ENCODE measurements at places on chromosomes 13 and 19. TPM values are rescaled to one million over a fixed set of nuclear protein-coding genes. Genes with fewer than 3 reads are reported as not detected.

TMEM150B gene
- total RNA-seq, result not detected

CELF5 gene
- not detected for total RNA-seq

ZNF99 gene
- total RNA-seq, result not detected

DACH1 gene
- under 0.01 TPM for total RNA-seq

FFAR2 gene
- not detected for total RNA-seq

PALM gene
- 3.8 TPM for total RNA-seq

SWSAP1 gene
- total RNA-seq, result under 0.01 TPM

HRC gene
- total RNA-seq, result under 0.01 TPM

LIM2 gene
- not detected for total RNA-seq

ZNF527 gene
- total RNA-seq, result 6.2 TPM

ATP5F1D gene
- 29.1 TPM for total RNA-seq

RAB3A gene
- total RNA-seq, result 2.5 TPM

GRIN3B gene
- total RNA-seq, result under 0.01 TPM

ZNF682 gene
- 3.9 TPM for total RNA-seq

GADD45GIP1 gene
- total RNA-seq, result 13.5 TPM

METTL21C gene
- not detected for total RNA-seq

B3GNT8 gene
- 0.96 TPM for total RNA-seq

TSPAN16 gene
- not detected for total RNA-seq

KIR3DL1 gene
- not detected for total RNA-seq

GARIN5A gene
- not detected for total RNA-seq

CARD8 gene
- 17.5 TPM for total RNA-seq

SCGB2B2 gene
- not detected for total RNA-seq

ZSCAN4 gene
- total RNA-seq, result not detected

SSC5D gene
- 6.7 TPM for total RNA-seq

ZNF558 gene
- 40.9 TPM for total RNA-seq

F2RL3 gene
- not detected for total RNA-seq

ZNF296 gene
- under 0.01 TPM for total RNA-seq

CATSPERD gene
- not detected for total RNA-seq

CLDND2 gene
- not detected for total RNA-seq

LAIR1 gene
- total RNA-seq, result 0.19 TPM
